ENCODE measurements at places on chromosomes 11 and 22. TPM values are rescaled to one million over a fixed set of nuclear protein-coding genes. Genes with fewer than 3 reads are reported as not detected.

Gene KCNJ5
- 0.04 TPM for total RNA-seq

Gene OR52B6
- total RNA-seq: not detected

Gene PIWIL4
- 0.61 TPM for total RNA-seq

Gene SUN2
- 185 TPM for total RNA-seq

Gene C11orf91
- total RNA-seq: not detected

Gene KDM4E
- not detected for total RNA-seq

Gene OR2AG1
- not detected for total RNA-seq

Gene DENND5A
- total RNA-seq: 27.9 TPM

Gene RFPL1
- not detected for total RNA-seq

Gene CYB5R2
- 1.2 TPM for total RNA-seq
